ENCODE measurements at places on chromosomes 7 and 10. TPM values are rescaled to one million over a fixed set of nuclear protein-coding genes. Genes with fewer than 3 reads are reported as not detected.
A peak's percentile ranks its signal among the peaks of the same experiment; 100 is the strongest.

- DNase-seq, result no peak
- H3K36me3 ChIP-seq, result peaks cover 9% of the 10 kb centered on the region
- no peak overlapping the region for H3K27ac ChIP-seq
- H3K4me3 ChIP-seq, result no peak overlapping the region
- H3K27me3 ChIP-seq, result no peaks in the 10 kb centered on the region
These were observed 16.0 kb downstream of the DIP2C start for GRCh38 chr10:673492-673891.

DNA sequence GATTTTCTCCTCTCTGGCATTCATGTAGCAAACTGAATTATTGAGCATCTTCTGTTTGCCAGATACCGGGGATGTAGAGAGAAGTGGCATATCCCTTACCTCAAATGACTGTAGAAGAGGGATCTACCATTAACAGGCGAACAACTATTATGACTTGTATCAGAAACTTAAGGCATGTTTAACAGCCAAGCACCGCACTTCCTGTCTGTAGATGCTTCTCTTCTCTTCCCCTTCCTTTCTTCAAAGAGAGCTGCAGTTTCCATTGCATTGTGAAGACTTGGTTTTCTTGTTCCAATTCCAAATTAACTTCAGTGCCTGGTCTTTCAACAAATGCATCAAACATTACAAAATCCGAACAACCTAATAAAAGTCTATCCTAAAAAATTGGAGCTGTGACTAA, 49.3 kb downstream of the LRRC4 start:
- peaks cover 60% of the 10 kb centered on the region for H3K4me1 ChIP-seq
- no peak overlapping the region for H3K4me3 ChIP-seq
- H3K36me3 ChIP-seq, result peaks cover 29% of the 10 kb centered on the region
- peaks cover 19% of the 10 kb centered on the region for H3K27me3 ChIP-seq

Gene FAM237B
- not detected for total RNA-seq

GRCh38 chr10:4515721-4516120, 310.3 kb upstream of the AKR1E2 start:
- H3K27me3 ChIP-seq, result peaks cover 3% of the 10 kb centered on the region
- peak overlapping the region; percentile 19 for H3K27ac ChIP-seq
- peaks cover 7% of the 10 kb centered on the region for H3K4me1 ChIP-seq
- H3K36me3 ChIP-seq, result no peaks in the 10 kb centered on the region
- no peak overlapping the region for H3K4me3 ChIP-seq
- DNase-seq, result no peak

GRCh38 chr10:43046288-43046991, 30.4 kb upstream of the RET start:
- peaks cover 7% of the 10 kb centered on the region for H3K4me1 ChIP-seq
- no peaks in the 10 kb centered on the region for H3K36me3 ChIP-seq
- H3K4me3 ChIP-seq, result no peak overlapping the region
- H3K27me3 ChIP-seq, result peaks cover 3% of the 10 kb centered on the region
- DNase-seq, result no peak

DNA sequence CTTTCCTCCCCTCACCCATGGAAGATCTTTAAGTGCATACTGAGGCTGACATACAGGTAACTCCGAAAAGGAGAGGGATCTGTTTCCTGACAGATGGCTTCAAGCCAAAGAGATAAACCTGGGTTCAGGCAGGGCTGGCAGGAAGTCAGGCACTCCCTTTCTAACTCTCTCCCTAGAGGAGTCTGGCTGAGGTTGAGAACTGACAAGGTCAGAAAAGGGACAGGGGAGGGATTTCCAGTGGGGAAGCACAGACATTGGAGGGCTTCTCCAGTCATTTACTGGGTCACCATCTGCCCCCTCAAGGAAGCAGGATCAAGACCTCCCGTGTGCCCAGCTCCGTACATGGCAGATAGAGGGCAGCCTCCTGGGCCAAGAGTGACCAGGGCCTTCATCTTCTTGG, 31.6 kb downstream of the TLX1 start:
- no peak for DNase-seq
- no peak overlapping the region for H3K4me3 ChIP-seq
- no peaks in the 10 kb centered on the region for H3K36me3 ChIP-seq
- peaks cover 4% of the 10 kb centered on the region for H3K27me3 ChIP-seq
- H3K4me1 ChIP-seq, result peaks cover 9% of the 10 kb centered on the region

Gene CNTNAP2
- total RNA-seq, result 5.4 TPM

DNA sequence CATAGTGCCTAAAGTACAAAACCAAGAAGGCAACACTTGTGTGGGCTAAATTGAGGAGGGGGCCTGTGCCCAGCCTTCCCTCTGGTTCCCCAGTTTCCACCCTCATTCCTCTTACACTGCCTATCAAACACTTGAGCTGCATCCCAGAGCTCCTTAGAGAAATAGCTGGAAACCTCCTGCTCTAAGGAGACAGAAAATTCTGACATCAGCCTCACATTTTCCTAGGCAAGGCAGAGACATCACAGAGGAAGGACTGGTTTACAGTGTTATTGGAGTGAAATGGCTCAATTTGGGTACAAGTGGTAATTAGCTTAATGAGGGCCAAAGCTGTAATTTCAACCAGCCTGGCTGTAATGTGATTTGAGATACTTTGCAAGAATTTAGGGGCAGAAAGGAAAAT, 192.3 kb upstream of the AOAH start:
- H3K27ac ChIP-seq, result no peak overlapping the region
- no peaks in the 10 kb centered on the region for H3K27me3 ChIP-seq
- no peak for DNase-seq
- no peak overlapping the region for H3K4me3 ChIP-seq
- no peaks in the 10 kb centered on the region for H3K4me1 ChIP-seq
- H3K36me3 ChIP-seq, result no peaks in the 10 kb centered on the region

GRCh38 chr10:133034762-133035161, 53.0 kb upstream of the ADGRA1 start:
- DNase-seq, result no peak
- H3K36me3 ChIP-seq, result no peaks in the 10 kb centered on the region
- no peaks in the 10 kb centered on the region for H3K4me1 ChIP-seq
- H3K27ac ChIP-seq, result no peak overlapping the region
- H3K4me3 ChIP-seq, result no peak overlapping the region

Gene FBXW4
- 36.0 TPM for total RNA-seq

All from endothelial cell (in vitro differentiated cells).